ENCODE measurements at places on chromosomes 13 and 19.

DNA sequence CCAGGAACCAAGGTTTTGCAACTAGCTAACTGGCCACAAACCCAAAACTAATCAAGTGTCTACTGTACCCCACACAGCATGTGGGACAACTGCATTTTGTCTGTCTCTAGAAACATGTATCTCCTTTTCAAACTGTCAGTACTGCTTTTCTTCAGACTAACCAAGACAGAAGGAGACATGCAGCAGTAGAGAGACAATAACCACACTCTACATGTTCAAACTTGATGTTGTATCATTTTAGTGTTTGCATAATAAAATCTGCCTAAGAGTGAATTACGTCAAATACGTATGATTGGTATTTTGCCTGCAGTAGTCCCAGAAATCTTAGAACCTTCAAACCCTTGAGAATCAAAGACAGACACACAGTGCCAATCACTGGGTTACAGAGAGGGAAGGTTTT, 22.0 kb upstream of the FREM2 start:
- DNase-seq = no peak

GRCh38 chr13:41034881-41035280, 15.8 kb upstream of the ELF1 start:
- DNase-seq = no peak

GRCh38 chr13:66048888-66049287, 1181.2 kb downstream of the PCDH9 start:
- no peak for DNase-seq

- no peak for DNase-seq
Observed at GRCh38 chr13:112800057-112800456, 110.2 kb downstream of the ATP11A start.

GRCh38 chr13:83056269-83056668, 826.0 kb downstream of the SLITRK1 start:
- no peak for DNase-seq

DNA sequence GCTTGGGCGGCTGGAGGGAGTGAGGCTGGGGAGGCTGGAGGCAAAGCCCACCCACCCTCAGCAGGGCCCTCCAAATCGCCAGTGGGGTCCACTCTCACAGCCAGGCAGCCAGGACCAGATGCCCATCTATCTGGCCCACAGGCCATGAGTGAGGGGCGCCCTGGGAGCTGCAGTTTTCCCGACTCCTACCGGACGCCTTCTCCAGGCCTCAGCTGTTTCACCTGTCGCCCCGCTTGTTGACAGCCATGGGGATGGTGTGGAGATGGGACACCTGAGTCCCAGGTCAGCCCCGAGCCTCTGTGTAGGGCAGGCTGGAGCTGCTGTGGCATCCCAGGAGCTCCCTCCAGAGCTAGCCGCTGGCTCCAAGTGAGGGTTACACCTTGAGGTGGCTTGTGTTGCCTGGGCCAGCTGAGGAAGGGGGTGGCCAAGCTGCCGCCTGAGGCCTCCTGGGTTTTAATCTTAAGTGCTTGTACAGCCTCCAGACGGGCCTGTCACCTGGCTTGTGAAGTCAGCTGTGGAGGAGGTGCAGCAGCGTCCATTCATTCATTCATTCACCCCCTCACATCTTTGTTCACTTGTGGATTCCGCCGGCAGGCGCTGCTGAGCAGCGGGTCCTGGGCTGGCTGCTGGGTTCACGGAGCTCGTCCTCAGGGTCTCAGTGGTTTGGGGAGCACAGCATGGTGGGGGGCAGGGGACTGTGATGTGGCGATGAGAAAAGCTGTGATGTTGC, 52.0 kb downstream of the COMP start:
- no peak for DNase-seq

DNA sequence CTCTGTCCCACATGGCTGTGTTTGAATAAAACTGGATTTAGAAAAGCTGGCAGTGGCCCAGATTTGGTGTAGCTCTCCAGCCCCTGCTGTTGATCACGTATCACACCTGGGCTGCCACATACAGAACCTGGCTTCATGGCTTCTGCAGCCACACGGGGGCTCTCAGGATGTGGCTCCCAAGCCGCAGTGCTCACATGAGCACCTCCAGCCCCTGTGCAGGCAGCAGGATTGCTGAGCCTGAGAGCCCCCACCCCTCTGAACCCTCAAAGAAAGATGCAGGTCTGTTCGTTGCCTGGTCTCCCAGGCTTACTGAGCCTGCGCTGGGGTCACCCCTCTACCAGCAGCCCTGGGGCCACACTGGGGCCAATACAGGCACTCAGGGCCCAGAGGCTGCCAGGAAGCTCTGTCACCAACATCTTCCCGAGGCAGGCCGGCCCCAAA, 2.7 kb downstream of the PLEKHF1 start:
- DNase-seq = peak; percentile 30

GRCh38 chr19:15427350-15427700, 8.5 kb upstream of the AKAP8L start:
- DNase-seq = no peak

GRCh38 chr19:18665771-18666202, 17.7 kb upstream of the CRTC1 start:
- DNase-seq = no peak

DNA sequence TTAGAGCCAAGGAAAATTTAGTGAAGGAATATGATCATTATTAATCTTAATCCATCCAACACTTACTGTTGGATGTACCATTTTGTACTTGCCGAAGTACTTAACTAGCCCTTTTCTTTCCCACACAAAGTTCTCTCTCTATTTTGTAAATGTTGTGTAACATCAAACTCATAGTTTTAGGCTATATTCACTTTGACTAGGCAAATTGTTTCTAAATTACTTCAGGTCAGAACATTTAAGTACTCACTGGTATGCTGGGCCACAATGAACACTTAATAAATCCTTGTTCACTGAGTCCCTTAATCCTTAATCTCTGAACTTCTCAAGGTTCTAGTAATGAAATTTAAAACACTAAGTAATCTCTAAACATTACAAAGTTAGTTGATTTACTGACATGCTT, 49.3 kb upstream of the EEF1AKMT1 start:
- no peak for DNase-seq

GRCh38 chr19:50654882-50655281, 5.6 kb downstream of the C19orf81 start:
- no peak for DNase-seq

- no peak for DNase-seq
Observed at GRCh38 chr13:91565296-91565695, 166.9 kb downstream of the GPC5 start.

DNA sequence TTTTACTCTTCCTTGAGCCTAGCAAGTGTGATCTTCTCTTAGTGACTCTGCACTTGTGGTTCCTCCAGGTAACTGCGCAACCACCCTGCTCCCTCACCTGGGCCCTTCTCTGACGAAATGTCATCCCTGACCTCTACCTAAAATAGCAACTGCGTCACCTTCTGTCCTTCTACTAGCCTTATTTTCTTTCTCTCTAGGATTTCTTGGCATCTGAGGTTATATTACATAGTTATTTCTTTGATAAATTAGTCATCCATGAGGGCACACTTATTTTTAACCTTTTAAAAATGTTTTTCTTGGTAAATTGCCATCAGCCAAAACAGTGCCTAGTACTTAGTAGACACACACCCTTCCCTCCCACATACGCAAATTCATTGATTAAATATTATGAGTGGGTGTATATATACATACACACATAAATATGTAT, 355.5 kb downstream of the ENOX1 start:
- DNase-seq = no peak

- no peak for DNase-seq
Observed at GRCh38 chr13:33181264-33181663, 104.3 kb downstream of the STARD13 start.

GRCh38 chr13:30809787-30810186, 74.4 kb downstream of the ALOX5AP start:
- no peak for DNase-seq

GRCh38 chr13:65921933-65922332, 1308.2 kb downstream of the PCDH9 start:
- no peak for DNase-seq

DNA sequence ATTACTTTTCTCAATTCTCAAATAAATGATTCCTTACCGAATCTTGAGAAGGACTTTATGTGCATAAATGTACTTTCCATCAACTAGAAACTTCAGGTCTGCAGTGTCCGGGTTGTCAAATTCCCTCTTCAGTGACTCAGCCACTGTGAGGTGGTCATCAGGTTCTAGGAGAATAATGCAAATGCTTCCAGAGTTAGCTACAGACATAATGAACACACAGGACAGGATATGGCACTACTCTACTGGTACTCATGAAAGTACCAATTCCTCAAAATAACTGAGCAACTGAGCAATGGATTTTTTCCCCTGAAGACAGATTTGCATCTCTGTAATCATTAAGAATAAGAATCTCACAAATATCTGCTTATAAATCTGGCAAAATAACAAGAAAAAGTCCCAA, 31.2 kb downstream of the RCBTB2 start:
- no peak for DNase-seq

- DNase-seq = no peak
Observed at GRCh38 chr13:30585748-30586262, 31.9 kb upstream of the USPL1 start.

DNA sequence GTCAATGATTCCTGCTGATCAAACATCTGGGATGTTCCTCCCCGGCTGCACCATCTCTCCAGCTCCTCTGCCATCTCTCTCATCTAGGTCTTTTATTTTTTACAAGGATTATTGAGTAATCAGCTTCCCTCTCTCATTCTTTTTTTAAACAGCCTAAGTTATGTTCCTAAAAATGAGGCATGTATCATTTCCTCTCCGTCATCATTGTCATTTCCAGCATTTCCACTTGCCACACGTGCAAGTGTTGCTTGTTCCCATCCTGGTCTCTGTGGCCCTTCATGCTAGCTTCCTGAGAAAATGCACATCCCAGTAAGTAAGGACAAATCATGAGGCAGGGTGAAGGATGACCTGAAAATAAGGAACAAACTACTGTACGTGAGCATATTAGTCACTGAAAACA, 102.7 kb upstream of the POSTN start:
- DNase-seq = no peak

DNA sequence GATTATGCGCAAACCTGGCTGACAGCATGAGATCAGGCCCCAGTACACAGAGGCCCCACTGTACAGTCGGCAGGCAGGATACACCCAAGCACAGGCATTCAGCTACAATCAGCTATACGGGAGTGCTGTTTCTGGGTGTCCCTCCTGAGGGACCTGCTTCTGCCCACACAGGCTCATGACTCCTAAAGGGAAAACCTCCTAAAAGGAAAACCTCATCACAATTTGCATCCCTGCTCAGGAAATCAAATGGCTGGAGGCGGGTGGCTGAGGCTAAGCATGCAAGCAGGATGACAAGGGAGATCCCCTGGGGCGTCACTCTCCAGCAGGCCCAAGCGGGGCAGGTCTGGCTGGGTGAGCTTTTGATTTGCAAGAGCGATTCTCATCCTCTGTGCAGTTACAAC, 99.8 kb downstream of the CRYL1 start:
- DNase-seq = no peak

DNA sequence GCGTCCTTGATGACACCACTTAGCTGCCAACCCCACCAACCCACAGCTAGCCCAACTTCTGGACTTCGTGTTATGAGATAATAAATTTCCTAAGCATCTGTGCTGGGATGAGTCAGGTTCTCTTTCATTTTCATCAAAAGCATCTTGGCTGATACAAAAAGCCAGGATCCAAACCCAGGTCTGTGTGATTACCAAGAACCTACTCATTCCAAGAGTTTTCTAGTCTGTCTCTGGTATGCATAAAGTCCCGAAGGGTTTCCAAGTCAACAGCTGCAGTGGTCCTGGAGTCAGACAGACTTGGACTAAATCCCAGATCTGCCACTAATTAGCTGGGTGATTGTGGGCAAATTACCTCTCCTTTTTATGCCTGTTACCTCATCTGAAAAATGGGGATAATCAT, 55.5 kb upstream of the SERP2 start:
- no peak for DNase-seq

GRCh38 chr13:36839981-36840380, 21.0 kb downstream of the RFXAP start:
- no peak for DNase-seq

GRCh38 chr13:40502236-40502635, 164.2 kb downstream of the FOXO1 start:
- DNase-seq = no peak

DNA sequence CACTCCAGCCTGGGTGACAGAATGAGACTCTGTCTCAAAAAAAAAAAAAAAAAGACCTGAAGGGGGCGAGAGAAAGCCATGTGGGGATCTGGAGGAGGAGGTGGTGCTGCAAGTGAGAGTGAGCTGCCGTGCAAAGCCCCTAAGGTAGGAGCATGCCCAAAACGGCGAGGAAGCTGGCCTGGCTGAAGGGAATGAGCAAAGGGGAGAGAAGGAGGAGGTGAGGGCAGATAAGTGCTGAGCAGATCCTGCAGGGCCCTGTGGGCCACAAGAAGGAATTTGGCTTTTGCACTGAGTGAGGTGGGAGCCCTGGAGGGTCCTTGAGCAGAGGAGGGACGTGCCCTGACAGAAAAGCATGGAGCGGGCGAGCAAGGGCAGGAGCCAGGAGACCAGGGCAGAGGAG, 19.4 kb upstream of the ADGRE5 start:
- DNase-seq = no peak

- DNase-seq = no peak
Observed at GRCh38 chr19:5507065-5507909, 52.1 kb downstream of the ZNRF4 start.

DNA sequence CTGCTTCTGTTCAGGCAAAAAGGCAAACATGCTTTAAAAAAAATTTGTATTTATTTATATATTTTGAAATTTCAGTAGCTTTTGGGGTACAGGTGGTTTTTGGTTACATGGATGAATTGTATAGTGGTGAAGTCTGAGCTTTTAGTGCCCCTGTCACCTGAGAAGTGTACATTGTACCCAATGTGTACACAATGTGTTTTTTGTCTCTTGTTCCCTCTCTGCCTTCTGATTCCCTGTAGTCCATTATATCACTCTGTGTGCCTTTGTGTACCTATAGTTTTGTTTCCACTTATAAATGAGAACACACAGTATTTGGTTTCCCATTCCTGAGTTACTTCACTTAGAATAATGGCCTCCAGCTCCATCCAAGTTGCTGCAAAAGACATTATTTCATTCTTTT, 77.4 kb downstream of the PDS5B start:
- DNase-seq = no peak

GRCh38 chr13:76466043-76466442, 420.2 kb downstream of the KCTD12 start:
- DNase-seq = no peak

GRCh38 chr19:48933382-48933932, at the start of gene DHDH:
TSS of gene DHDH (plus strand) at chr19:48933699. CDS start at chr19:48933722, 23 bp downstream.
- peak; percentile 78 for DNase-seq

GRCh38 chr13:97306645-97307044, 84.5 kb downstream of the MBNL2 start:
- DNase-seq = no peak

GRCh38 chr13:50840284-50840683, 3.2 kb downstream of the DLEU7 start:
- DNase-seq = no peak

GRCh38 chr13:32390048-32390447, 37.9 kb downstream of the N4BP2L1 start:
- DNase-seq = no peak

All from activated T-helper 1 cell treated with anti-CD3 and anti-CD28 coated beads, Interleukin-2, amount 50 U/mL, for 16 hours (primary cell).